ELR (cell line): ENCODE measurements at places on chromosomes 7 and 10.

- no peak for DNase-seq
Observed at GRCh38 chr10:120278069-120278468, 179.0 kb upstream of the PLPP4 start.

GRCh38 chr7:129642871-129643549, 31.5 kb downstream of the NRF1 start:
- DNase-seq: no peak

DNA sequence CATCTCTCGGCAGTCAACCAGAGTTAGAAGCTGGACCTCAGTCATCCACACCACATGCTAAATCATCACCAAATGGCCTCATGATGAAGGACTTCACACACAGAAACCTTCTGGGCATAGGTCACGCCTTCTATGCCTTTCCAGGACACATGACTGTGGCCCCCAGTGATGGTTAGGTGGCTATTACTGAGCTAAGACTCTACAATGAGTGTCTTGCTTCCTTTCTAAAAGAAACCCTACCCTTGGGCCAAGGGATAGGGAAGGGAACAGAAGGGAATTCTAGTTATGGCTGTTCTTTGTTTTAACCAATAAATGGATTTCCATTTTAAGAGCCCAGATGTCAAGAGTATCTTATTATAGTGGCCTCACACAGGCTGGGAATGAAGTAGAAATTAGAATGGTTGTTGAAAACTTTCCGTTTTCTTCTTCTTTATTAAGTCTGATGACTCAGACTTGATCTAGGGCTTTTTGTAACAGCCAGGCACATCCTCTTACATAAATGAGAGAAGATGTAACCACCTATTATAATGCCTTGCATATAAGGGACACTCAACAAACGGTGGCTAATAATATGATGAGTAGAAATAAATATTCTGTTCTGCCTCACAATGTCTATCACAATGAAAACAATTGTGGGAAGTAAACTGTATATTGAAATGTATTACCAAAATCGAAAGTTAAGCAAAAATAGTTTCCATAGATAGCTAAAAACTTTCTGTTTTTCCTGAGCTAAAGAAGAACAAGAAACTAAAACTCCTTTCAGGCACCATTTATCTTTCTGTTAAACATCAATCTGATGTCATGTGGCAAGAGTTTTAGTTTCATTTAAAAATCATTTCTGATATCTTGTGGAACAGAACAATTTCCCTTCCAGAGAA, 62.5 kb upstream of the TOMM7 start:
- peak; percentile 32 for DNase-seq

- DNase-seq: no peak
Observed at GRCh38 chr10:31730776-31731175, 197.9 kb downstream of the ARHGAP12 start.

DNA sequence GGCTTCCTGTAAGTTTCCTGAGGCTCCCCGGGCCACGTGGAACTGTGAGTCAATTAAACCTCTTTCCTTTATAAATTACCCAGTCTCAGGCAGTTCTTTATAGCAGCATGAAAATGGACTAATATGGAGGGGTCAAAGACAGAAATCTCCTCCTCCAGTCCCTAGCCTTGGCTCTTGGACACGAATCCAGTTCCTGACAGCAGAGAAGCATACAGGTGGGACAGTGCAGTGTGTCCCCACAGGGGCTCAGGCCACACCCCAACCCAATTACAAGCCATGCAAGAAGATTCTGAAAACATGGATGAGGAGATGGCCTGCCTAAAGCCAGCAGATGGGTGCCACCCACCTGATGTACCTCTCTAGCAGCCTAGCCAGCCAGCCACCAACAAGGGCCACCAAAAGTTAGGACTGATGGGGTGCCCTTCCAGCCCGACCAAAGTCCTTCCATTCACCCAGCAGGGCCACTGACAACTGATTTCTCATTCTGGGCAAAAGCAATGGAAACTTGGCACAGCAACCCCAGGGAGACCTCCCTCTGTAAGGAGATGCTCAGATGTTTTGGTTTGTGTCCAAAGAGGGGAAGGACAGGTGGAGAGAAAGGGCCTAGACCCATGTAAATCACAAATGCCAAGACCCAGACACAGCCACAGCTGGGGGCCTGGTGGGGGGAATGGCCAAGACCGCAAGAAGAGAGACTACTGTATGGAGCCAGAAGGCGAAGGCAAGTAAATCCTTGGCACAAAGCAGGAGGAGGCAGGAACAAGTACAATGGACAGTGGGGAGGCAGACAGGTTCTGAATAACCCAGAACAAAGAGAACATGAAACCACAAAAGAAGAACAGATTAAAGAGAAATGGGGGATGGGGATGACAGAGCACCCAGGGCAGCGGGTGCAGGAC, 13.6 kb downstream of the GPRIN2 start:
- no peak for DNase-seq

GRCh38 chr10:82591421-82591820, 716.4 kb downstream of the NRG3 start:
- DNase-seq: no peak

DNA sequence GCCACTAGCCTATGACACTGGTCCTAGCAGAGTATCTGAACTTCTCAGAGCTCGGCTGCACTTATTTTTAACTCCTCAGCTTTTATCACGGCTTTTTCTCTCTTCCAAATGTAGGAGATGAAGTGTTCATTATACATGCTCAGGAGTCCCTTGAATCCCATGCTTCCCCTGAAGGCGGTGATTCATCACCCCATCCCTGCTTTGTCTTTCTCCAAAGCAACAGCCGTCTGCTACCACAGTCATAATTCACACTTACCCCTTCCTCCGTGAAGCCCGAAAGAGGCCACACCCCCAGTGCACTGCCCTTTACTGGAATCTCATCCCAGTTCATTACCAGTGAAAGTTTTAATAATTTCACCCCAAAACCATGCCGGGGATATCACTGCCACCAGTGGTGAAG, 301.5 kb upstream of the SHH start:
- no peak for DNase-seq

- DNase-seq: no peak
Observed at GRCh38 chr10:132746801-132747625, 38.9 kb downstream of the NKX6-2 start.

- no peak for DNase-seq
Observed at GRCh38 chr10:107437921-107438320, 273.4 kb upstream of the SORCS1 start.

GRCh38 chr7:25304691-25305090, 76.4 kb upstream of the NPVF start:
- DNase-seq: no peak

DNA sequence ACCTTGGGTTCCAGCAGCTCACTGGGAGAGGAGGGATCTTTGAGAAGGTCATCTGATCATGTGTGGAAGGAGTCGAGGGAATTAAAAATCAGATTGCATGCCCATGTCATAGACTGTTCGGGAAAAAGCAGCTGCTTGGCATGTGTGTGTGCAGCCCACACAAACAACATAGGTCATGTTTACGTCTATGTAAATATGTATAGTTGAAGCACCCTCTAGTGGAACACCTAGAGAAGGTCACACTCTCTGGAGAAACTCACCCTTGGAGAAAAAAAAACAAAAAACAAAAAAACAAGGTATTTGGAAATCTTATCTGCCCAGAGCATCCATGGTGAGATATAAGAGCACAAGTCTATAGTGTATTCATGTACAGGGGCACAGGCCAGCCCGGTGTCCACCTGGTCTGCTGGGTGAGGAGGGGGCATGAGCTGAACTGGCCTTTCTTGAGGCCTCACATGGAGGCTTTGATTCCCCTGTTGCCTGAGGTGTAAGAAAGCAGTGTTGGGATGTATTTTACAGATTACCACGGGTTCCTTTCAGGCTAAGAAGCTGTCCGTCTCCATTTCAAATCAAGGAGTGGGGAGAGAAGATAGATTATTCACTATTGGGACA, 98.0 kb downstream of the NPY start:
- DNase-seq: peak; percentile 70

DNA sequence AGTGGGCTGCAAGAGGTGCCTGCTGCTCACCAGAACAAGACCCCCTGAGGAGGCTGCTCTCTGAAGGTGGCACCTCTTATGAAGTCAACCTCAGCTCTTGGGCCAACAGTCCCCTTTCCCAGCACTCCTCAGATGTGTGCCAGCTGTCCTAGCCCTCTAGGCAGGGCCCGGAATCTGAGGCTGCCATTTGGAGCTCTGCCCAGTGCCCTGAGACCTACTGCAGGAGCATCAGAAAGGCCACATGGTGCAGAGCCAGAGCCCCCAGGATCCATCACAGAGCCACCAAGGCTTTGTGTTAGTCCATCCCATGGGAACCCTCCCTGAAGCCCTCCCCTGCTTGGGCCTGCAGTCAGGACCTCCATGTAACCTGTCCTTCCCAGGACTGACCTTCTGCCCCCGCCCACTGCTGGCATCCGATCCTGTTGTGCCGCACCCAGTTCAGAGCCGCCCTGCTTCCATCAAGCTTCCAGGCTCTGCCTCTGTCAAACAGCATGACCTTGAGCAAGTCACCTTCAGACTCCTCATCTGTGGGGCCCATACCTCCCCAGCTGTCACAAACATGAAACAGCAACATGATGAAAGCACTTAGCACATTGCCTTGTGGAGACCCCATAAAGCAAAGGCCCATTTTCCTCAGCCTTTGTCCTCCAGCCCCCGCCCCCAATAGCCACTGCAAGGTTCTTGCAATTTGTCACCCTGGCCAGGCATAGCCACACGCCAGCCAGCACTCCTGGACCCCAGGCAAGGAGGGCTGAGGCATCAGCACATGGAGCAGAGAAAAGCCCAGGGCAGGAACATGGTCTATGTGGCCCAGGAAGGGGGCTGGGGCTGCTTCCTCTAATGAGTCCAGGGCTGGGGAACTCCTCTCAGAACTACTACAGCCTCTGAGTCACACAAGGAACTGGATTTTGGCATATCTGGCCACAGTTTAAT, 51.7 kb downstream of the GRID1 start:
- DNase-seq: no peak

DNA sequence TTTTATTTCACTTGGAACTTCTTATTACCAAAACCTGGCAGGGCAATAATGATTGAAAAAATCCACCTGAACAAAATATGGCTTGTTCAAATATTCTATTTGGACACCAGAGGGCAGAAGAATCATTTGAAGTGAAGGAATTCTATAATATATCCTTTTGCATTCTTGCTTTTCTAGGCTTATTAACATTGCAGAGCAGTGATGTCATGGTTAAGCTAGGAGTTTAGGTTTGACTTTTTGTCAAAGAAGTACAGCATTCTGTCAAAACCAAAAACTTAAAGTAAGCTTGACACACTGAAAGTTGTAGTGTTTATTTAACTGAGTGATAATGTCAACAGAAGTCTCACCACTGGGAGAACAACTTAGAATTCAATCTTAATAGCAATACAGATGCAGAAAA, 156.0 kb downstream of the SEMA3D start:
- DNase-seq: peak; percentile 80

- DNase-seq: no peak
Observed at GRCh38 chr10:7545261-7545660, 121.5 kb downstream of the ITIH5 start.

DNA sequence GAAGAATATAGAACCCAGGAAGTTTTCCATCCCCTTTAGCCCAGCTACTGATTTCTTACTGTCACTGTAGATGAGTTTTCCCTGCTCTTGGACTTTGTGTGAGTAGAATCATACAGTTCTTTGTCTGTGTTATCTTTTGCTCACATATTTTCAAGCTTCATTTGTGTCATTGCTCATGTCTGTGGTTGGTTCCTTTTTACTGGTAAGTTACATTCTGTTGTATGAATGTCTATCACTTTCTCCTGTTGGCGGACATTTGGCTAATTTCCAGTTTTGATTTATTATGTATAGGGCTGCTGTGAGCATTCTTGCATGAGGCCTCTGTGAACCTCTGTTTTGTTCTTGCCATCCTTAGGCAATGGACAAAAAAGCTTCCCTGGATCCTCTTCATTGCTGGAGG, 5.3 kb downstream of the GLRX3 start:
- peak; percentile 22 for DNase-seq

DNA sequence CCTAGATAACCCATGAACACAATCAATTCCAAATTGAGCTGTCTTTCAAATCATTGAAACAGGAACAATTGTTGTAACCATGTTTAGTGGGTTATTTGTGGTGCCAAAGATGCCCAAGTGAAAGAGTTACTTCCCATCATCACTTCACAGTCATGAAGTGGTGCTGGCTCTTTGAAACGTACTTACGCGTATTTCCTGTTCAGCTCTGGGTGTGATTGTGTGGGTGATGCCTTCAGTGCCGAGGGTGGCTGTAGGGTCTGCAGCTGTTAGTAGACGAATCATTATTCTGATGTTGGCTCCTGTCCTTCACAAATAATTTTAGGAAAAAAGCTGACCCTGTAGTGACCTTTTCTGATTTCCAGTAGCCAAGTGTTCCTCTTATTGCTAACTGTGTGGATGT, 323.1 kb upstream of the KIAA1217 start:
- no peak for DNase-seq

- DNase-seq: no peak
Observed at GRCh38 chr10:63171926-63172325, 38.8 kb downstream of the NRBF2 start.

DNA sequence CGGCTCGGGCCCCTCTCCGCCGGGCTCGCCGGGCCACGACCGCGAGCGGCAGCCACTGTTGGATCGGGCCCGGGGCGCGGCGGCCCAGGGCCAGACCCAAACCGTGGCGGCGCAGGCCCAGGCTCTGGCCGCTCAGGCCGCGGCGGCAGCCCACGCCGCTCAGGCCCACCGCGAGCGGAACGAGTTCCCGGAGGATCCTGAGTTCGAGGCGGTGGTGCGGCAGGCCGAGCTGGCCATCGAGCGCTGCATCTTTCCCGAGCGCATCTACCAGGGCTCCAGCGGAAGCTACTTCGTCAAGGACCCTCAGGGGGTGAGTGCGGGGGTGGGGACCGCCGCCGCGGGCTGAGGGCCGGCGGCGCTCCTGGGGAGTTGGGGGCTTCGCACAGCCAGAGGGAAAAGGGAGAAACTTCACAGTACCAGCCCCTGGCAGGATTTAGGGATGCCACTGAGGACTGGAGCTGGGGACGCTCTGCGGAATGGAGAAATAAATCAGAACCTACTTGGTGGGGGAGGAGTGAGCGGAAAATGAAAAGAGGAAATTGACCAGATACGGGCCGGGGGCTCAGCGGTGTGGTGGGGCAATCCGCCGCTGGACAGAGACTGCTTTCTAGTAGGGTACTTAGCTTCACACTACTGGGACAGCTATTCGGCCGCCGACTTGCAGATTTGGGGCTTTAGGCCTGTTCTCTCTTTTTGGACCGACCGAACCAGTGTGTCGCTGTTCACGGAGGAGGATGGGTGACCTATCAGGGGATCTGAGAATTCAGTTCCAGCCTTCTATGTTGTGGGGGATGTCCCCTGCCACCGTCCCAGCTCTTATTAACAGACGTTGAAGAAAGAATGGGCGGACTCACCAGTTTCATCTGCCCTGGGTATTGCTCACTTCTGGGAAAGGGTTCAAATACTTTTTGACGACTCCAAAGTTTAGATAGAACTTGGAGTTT, 669 bp downstream of the PI4K2A start:
- DNase-seq: peak; percentile 58

DNA sequence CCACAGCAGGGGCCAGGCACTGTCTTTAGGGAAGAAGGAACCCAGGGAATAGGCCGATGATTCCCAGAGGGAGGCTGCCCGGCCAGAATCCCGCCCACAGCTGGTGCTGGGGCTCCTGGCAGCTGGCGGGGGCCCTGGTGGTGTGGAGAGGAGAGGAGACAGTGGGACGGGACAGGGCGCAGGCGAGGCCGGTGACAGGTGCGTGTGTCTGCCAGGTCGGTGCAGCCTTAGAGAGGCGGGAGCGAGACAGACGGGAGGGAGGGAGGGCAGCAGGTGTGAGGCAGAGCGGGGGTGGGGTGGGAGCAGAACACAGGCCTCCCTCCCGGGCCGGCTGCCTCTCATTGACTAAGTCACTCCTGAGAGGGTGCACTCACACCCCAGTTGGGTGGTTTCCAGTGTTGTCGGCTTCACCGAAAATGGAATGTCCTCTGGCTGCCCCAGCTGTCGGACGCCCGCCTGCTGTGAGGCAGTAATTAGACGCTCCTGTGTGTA, 55.2 kb downstream of the ELFN1 start:
- DNase-seq: no peak
